Lung (tissue), 17 donors: ENCODE measurements at places on chromosomes 7 and 10. TPM values are rescaled to one million over a fixed set of nuclear protein-coding genes. Genes with fewer than 3 reads are reported as not detected.

DNA sequence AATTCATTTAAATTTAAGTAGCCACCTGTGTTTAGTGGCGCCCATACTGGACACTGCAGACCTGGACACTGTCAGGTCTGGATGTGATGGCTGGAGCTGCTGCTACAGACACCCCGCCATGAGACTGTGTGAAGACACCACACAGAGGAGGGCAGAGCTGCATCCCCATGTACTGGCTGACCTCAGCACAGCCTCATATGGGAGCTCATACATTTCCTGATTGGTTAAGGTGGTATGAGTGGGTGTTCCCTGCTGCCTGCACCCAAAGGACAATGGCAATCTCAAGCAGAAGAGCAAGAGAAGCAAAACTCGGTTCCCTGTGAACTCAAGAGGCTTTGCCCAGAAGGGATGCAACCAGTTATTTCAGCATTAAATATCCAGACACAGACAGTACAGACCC, 60.0 kb downstream of the DLG5 start:
- no peak overlapping the region for H3K4me3 ChIP-seq
- H3K27me3 ChIP-seq: no peaks in the 10 kb centered on the region
- no peak for DNase-seq
- no peaks in the 10 kb centered on the region for H3K4me1 ChIP-seq

- peaks cover 44% of the 10 kb centered on the region for H3K27me3 ChIP-seq
- H3K4me1 ChIP-seq: no peaks in the 10 kb centered on the region
- no peaks in the 10 kb centered on the region for H3K36me3 ChIP-seq
- peak overlapping the region; percentile 5 for H3K27ac ChIP-seq
Observed at GRCh38 chr10:12685261-12686058, 316.1 kb downstream of the CCDC3 start.

- H3K36me3 ChIP-seq: no peaks in the 10 kb centered on the region
- H3K4me3 ChIP-seq: no peak overlapping the region
- no peaks in the 10 kb centered on the region for H3K27me3 ChIP-seq
- H3K27ac ChIP-seq: no peak overlapping the region
Observed at GRCh38 chr7:122433765-122434164, 129.2 kb upstream of the FEZF1 start.

DNA sequence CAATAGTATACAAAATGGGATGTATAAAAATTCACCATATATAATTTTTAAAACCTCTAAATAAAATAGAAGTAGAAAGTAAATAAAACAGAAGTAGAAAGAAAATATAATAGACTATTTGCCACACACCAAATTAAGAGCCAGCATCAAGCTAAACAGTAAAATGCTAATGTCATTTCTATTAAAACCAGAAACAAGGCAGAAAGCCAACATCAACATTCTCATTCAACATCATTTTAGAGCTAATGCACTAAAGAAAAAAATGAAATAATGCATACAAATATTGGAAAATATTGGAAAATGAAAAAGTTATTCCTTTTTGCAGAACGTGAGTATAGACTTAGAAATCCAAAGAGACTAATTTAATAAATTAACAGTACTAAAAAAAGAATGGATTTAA, 23.4 kb upstream of the RELN start:
- H3K27ac ChIP-seq: no peak overlapping the region
- H3K27me3 ChIP-seq: no peaks in the 10 kb centered on the region
- no peaks in the 10 kb centered on the region for H3K36me3 ChIP-seq

GRCh38 chr7:47792521-47793121, 155.6 kb downstream of the PKD1L1 start:
- DNase-seq: no peak
- H3K4me3 ChIP-seq: no peak overlapping the region
- H3K4me1 ChIP-seq: no peaks in the 10 kb centered on the region
- no peak overlapping the region for H3K27ac ChIP-seq

DNA sequence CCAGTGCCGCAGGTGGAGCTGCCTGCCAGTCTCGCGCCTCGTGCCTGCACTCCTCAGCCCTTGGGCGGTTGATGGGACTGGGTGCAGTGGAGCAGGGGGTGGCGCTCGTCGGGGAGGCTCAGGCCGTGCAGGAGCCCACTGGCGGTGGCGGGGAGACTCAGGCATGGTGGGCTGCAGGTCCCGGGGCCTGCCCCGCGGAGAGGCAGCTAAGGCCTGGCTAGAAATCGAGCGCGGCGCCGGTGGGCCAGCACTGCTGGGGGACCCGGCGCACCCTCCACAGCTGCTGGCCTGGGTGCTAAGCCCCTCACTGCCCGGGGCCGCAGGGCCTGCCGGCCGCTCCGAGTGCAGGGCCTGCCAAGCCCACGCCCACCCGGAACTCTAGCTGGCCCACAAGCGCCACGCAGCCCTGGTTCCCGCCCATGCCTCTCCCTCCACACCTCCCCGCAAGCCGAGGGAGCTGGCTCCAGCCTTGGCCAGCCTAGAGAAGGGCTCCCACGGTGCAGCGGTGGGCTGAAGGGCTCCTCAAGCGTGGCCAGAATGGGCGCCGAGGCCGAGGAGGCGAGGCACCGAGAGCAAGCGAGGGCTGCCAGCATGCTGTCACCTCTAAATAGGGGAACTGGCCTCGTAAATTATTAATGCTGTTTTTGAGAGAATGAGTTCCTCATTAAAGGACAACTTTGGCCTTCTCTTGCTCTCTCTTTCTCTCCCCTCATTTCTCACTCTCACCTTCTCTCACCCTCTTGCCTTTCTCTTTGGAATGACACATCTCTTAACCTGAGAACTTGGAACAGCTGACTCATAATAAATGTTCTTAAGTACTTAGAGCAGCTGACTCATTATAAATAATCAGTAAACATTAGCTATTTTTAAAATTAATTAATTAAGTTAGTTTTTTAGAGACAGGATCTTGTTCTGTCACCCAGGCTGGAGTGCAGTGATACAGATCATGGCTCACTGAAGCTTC, 4.9 kb downstream of the ACADSB start:
- no peaks in the 10 kb centered on the region for H3K27me3 ChIP-seq
- peaks cover 9% of the 10 kb centered on the region for H3K4me1 ChIP-seq
- no peaks in the 10 kb centered on the region for H3K36me3 ChIP-seq
- no peak for DNase-seq

DNA sequence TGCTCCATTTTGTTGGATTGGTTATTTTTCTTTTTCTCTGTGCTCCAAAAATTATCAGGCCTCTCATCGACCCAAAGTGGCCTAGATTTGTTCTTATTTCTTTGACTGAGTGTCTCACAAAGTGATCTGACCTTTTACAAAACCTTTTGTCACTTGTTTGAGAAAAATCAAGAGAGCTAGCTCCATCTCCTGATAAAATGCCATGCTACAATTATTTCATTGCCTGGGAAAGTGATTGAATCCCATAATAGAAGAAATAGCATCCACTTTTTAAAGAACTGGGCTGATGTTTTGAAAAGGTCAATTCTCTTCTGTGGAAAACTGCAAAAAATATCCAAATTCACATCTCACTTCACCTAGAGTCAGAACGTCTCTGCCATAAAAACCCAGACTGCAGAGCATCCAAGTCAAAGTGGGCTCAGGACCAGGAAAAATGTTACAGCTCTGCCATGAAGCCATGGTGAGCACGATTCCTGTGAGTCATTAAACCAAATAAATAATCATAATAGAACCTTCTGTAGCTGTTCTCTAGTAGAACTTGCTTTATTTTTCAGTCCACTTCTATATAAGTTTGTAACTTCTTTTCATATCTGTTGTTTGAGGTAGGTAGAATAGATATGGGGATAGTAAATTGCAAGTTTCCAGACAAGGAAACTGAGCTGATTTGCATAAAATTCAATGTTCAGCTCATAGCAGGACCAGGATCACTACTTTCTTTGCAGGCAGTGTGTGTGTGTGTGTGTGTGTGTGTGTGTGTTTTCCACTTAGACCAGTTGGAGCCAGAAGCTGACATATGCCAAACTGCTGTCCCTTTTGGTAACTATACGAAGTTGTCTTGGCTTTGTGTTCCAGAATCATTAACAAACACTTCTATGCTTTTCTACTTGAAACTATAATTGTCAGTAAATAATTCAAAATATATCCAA, 632.5 kb upstream of the ANKRD30A start:
- no peak overlapping the region for H3K4me3 ChIP-seq
- no peak overlapping the region for H3K27ac ChIP-seq
- no peaks in the 10 kb centered on the region for H3K36me3 ChIP-seq
- no peaks in the 10 kb centered on the region for H3K27me3 ChIP-seq
- no peaks in the 10 kb centered on the region for H3K4me1 ChIP-seq

CYREN gene
- total RNA-seq: 50.2 TPM

STARD3NL gene
- 59.5 TPM for total RNA-seq
